Subcutaneous preadipocyte (primary cell): ENCODE measurements at places on chromosomes 3 and 15. TPM values are rescaled to one million over a fixed set of nuclear protein-coding genes. Genes with fewer than 3 reads are reported as not detected.

Gene CCR5
- total RNA-seq: not detected in 2 replicates

Gene IGSF10
- under 0.01 TPM in 2 replicates for total RNA-seq

Gene CLDN18
- not detected in 2 replicates for total RNA-seq

Gene AQP9
- total RNA-seq: 4.5 and 4.8 TPM in 2 replicates

Gene DCUN1D1
- total RNA-seq: 24.6 and 29.3 TPM in 2 replicates

Gene NEK10
- 9.2 and 13.1 TPM in 2 replicates for total RNA-seq

Gene BFSP2
- total RNA-seq: not detected in 2 replicates

Gene CIP2A
- total RNA-seq: 23.1 and 39.9 TPM in 2 replicates

Gene POLR2H
- total RNA-seq: 60.4 and 80.8 TPM in 2 replicates

Gene CACNA1D
- under 0.01 TPM in 1 of 2 replicates, not detected in the other for total RNA-seq

Gene CCK
- 0.73 TPM in 1 of 2 replicates, not detected in the other for total RNA-seq

Gene NAA80
- total RNA-seq: 11.5 and 15.8 TPM in 2 replicates

Gene GOLGA6D
- not detected in 2 replicates for total RNA-seq

Gene GUCA1C
- total RNA-seq: not detected in 2 replicates

Gene LRRC2
- 0.78 and 1.1 TPM in 2 replicates for total RNA-seq

Gene ABHD10
- 20.6 and 25.8 TPM in 2 replicates for total RNA-seq

Gene HTR3E
- total RNA-seq: not detected in 2 replicates

Gene TAGLN3
- not detected in 2 replicates for total RNA-seq

Gene HCN4
- total RNA-seq: not detected in 2 replicates

Gene FEZF2
- not detected in 2 replicates for total RNA-seq

Gene NR2E3
- 0.20 and 0.37 TPM in 2 replicates for total RNA-seq

Gene CD86
- total RNA-seq: not detected in 2 replicates

Gene PLSCR5
- not detected in 2 replicates for total RNA-seq

Gene WNT5A
- 7.0 and 25.6 TPM in 2 replicates for total RNA-seq

Gene SOX14
- total RNA-seq: not detected in 2 replicates

Gene MAPKAPK3
- 122 and 213 TPM in 2 replicates for total RNA-seq

Gene CYB561D2
- 18.8 and 25.4 TPM in 2 replicates for total RNA-seq

Gene DPPA4
- total RNA-seq: not detected in 2 replicates

Gene NOX5
- total RNA-seq: 0.20 and 0.37 TPM in 2 replicates

Gene RAB6B
- 0.20 and 0.37 TPM in 2 replicates for total RNA-seq

Gene RPL14
- total RNA-seq: 216 and 362 TPM in 2 replicates

Gene GREM1
- total RNA-seq: 0.37 and 2.2 TPM in 2 replicates

Gene CCDC39
- total RNA-seq: under 0.01 TPM in 1 of 2 replicates, not detected in the other

Gene CCDC51
- 19.7 and 22.8 TPM in 2 replicates for total RNA-seq

Gene NRG4
- total RNA-seq: not detected in 2 replicates
